Astrocyte (in vitro differentiated cells and primary cell): ENCODE measurements at places on chromosomes 4 and X.

DNA sequence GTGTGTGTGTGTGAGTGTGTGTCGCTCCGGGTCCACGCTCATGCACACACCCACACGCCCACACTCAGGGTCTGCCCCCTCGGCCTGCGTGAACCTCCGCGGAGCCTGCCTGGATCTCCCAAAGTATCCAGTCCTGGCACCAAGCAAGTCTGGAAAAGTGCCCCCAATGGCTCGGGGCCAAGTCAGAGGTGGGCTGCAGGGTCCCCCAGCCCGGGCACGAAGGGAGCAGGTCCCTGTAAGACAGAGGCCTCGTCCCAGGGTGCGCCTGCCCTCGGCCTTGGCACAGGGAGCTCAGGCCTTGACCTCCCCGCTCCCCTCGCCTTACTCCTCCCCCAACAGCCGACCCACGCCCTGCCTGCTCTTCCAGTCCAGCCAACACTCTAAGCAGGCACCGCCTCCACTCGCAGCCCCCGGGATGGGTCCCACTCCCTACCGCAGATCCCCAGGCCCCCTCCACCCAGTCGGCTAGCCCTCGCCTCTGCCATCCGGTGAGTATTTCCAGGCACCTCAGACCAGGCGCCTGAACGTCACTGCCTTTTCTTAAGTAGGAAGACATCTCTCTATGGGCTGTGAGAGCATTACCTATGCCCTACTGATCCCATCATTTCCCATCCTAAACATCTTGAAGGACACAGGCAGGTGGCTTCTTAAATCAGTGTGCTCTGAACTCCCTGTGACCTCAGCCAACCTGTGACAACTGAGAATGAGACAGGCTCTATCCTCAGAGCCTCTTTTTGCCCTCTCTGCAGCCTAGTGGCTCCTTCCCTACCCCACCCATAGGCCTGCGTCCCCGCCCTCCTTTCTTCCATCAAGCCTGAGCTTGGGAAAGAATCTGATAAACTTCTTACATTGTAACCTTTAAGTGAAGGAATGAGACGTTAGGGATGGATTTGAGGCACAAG is 704 bp downstream of the FAM114A1 start:
- DNase-seq: no peak

DNA sequence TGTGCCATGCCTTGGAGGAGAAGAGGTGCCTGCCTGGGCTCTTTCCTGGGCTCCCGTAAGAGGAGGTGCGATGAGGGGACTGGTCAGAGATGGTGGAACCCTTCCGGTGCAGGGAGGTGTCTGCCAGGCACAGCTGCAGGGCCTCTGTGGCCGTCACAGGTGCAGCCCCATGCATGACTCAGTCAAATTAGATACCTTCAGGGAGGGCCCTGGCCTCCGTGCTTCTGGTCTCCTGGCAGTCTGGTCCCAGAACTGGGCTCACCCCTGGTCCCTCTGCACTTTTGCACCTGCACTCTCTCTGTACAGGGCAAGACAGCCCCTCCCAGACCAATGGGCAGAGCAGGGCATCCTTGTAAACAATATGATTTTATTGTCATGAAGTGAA is 49.9 kb upstream of the LRPAP1 start:
- DNase-seq: no peak

DNA sequence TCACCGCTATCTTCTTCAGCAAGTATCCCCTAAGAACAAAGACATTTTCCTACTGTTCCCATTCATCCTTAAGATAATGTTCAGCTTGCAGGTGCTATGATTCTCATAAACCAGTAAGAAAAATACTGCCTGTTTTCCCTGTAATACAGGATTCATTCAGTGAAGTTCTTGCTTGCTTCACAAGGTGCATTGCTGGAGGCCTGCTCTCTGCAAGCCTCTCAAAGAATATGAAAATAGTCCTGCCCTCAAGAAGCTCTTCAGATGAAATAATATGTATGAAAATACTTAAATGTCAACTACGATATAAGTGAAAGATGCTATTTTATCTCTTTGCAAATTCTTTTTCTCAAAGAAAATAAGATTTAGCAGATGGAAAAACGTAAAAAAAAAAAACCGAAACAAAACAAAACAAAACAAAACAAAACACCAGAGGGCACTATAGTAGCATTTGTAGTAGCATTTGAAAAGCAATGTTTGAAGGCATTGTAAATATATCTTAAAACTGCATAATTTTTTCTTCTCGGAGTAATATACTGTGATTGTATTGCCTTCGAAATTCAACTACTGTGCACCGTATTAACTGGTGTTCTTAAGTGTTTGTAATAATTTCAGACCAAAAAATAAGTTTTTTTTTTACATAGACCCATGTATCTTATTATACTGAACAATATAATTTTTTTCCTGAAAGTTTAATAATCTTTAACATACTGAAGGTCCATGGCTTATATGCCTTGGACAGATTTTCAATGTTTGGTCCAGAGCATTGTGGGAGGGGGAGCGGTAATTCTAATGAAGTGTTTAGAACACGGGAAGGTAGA is 26.0 kb downstream of the ADH4 start:
- DNase-seq: no peak

DNA sequence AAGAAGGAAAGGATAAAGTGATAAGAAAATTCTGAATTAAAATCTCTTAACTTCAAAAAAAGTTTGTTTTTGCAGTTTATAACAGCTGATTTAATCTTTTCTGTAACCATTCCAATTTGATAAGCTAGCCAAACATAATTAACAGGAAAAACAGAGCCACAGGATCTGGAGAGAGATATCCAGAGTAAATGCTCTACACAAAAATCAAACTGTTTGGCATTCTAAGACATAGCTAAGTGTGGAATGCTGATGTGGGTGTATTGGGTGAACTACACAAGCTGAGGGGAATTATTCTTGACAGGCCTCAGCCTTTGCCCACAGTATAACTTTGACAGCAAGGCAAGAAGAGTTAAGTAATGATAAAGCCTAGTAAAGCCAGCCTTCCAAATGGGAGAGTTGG is 184.8 kb downstream of the GABRG1 start:
- no peak for DNase-seq

- no peak for DNase-seq
Observed at GRCh38 chr4:34534916-34535315, 1709.4 kb downstream of the ARAP2 start.

GRCh38 chr4:155974996-155975395 is 21.3 kb upstream of the CTSO start:
- no peak for DNase-seq

DNA sequence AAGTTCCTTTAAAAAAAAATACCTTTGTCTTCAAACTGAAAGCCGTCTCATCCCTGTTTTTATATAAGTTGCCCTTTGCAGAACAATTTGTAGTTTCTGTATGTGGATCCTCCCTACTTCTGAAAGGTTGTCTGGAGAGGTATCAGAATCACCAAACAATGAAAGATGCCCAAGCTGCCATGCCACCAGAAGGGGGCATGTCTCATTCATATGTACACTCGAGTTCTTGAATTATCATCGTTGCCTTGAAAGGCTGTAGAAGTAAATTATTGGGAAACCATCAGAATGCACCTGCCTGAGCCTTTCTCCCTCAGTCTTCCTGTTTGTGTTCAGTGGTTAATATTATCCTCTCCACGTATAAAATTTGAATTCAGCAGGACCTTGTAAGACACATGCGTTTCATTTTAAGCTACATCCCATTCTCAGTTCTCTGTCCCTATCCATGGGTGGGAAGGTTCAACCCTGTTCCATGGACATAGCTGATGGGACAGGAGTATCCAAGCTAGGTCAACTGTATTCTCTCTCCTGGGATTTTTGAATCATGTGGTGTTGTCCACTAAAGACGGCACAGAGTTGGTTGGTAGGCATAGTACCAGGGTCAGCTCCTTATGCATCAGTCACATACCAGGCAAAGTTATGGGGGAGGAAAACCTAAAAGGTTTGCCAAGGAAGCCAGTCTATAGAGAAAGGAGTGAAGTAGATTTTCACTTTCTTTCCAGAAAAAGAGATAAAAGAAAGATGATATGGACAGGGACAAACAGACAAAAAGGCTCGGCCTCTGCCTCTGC is 24.0 kb downstream of the GALNT7 start:
- no peak for DNase-seq

- no peak for DNase-seq
Observed at GRCh38 chr4:122858705-122859104, 32.1 kb downstream of the FGF2 start.

DNA sequence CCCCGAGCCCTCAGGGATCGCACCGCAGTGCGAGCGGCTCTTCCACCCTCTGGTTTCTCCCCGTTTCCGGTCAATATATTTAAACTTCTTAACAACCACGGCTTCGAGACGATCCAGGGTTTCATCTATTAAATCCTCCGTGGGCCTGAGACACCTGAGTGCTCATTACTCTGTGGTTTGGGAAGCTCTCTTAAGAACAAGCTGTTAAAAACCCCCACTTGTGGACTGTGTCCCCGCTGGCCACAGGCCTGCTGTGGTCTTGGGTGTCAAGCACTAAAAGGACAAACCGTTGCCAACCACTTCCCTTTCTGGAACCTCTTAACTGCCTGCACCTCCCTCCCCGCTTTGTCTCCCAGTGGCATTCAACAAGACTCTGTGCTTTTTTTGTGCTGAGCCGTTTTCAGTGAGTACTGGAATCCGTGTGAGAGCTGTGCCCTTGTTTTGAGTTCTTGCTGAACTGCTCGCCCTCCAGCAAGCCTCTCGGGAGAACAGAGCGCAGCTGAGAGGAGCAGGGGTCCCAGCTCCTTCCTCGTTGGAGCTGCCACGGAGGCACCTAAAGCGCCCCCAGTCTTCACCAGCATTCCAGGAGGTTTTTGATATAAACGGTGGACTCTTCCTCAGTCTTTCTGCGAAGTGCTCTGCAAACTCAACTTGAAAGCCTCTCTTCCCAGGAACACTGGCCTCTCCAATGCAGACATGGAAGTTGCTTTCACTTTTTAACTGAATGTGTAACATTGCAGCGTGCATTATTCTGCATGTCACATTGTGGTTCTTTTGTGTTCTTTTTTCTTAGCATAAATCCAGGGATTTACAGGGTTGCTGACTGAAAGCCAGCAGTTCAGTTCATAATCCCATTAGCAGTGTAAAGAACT is 691 bp upstream of the IGFBP7 start:
- DNase-seq: peak; percentile 80

GRCh38 chr4:76504613-76505465 is 69.8 kb downstream of the SHROOM3 start:
- peak; percentile 40 for DNase-seq

DNA sequence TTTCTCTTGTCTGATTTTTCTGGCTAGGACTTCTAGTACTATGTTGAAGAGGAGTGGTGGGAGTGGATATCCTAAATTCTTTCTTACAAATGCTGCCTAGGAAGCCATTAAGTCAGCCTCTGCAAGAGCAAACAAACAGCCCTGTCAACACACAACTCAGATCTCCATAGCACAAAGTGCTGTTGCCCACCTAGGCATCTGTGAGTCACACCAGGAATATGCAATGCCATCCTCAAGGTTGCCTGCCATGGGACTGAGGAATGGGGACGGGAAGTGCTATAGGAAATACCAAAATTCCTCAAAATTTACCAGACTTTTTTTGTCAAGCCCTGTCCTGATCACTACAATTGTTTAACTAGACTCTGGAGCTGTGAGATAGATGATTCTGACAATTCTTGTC is 466.9 kb downstream of the FSTL5 start:
- no peak for DNase-seq

GRCh38 chrX:14409341-14409740 is 120.0 kb upstream of the GLRA2 start:
- DNase-seq: no peak

- no peak for DNase-seq
Observed at GRCh38 chr4:173656898-173657297, 126.9 kb upstream of the HAND2 start.

DNA sequence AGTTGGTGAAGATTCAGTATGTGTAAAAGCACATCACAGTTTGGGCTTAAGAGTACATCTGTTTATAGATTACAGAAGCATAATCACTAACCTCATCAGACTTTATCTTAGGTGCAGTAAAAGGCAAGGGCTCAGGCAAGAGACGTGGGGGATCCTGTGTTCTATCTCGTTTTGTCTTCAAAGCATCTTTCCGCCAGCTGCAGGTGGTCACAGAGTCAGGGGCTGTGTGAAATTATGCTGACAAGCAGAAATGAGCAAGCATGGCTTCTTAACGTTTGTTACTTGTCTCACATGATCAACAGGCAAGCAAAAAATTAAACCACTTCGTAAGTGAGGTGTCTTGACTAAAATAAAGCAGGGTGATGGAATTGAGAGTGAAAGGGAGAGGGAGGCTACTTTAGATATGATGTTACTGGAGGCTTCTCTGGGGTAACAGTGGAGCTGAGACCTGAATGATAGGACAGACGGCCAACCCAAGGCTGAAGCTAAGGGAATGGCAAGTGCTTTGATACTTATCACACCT is 1.4 kb upstream of the TEC start:
- DNase-seq: no peak

DNA sequence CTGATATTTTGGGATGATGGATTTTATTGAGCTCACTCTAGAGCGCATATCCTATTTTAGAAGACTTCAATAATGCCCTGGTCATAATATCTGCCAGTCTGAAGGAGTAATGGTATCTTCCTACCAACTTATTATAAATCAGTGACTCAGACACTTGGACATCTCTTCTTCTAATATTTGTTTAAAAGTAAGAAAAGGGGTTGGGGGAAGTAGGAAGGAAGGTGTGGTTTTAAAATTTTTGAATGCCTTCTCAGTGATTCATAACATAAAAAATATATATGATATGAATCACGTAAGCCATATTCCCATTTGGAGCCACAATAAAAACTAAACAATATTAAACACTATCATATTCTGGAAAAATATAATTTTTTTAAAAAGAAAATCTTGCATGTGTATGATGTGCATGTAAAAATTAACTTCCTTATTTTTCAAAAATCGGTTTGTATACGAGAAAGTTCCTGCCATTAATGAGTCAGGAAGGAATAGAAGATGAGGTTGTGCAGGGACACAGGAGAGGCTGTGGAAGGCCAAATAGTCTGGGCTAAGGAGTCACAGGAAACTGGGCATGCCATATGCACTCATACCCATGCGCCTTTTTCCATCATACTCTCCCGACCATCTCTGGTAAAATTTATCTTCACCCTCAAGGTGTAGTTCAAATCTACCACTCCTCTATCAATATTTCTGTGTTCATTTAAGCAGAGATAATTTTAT is 286.5 kb downstream of the EPHA5 start:
- peak; percentile 60 for DNase-seq

DNA sequence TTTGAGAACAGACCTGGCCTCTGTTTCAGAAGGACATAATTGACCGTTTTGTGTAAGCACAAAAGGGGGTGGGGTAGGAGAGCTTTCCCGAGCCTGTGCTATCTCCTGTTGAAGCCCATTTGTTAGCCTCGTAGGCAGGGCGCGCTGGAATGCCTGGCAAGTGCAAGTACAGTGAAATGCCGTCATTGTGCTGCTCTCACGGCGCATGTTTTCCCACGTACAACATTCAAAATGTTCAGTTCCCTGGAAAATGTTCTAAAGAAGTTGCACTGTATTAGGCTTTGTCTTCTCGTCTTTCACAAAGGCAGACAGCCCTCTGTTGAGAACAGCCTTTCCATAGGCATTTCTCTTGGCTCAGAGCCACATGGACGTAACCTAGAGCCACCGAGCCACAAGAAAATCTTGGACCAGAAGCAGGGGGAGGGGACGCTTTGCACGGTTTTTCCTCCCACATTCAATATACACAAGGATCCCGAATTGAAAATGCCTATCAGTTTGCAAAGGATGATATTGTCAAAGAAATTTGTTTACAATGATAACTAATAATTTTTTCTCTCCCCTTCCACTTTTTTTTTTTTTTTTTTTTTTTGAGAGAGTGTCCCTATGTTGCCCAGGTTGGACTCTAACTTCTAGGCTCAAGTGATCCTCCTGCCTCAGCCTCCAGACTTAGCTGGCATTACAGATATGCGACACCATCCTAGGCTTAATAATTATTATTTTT is 54.6 kb upstream of the RAPGEF2 start:
- DNase-seq: peak; percentile 94

GRCh38 chr4:105509714-105510113 is 35.9 kb upstream of the PPA2 start:
- no peak for DNase-seq

- peak; percentile 60 for DNase-seq
Observed at GRCh38 chr4:158316264-158316663, 106.0 kb downstream of the TMEM144 start.
